ENCODE measurements at places on chromosomes 2 and 18.
A peak's percentile ranks its signal among the peaks of the same experiment; 100 is the strongest.

DNA sequence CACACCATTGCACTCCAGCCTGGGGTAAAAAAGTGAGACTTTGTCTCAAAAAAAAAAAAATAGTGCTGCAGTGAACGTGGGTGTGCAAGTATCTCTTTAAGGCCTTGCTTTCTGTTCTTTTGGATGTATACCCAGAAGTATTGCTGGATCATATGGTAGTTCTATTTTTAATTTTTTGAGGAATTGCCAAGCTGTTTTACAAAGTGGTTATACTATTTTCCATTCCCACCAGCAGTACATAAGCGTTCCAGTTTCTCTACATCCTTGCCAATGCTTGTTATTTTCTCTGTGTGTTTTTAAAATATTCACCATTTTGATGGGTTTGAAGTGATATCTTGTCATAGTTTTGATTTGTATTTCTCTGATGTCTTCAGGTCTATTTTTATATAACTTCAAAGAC is 13.1 kb downstream of the ARMC9 start:
- peaks cover 3% of the 10 kb centered on the region for H3K36me3 ChIP-seq
- H3K27me3 ChIP-seq = no peaks in the 10 kb centered on the region
- no peaks in the 10 kb centered on the region for H3K4me1 ChIP-seq
- no peak overlapping the region for H3K27ac ChIP-seq
- no peak overlapping the region for H3K4me3 ChIP-seq
- DNase-seq = no peak

DNA sequence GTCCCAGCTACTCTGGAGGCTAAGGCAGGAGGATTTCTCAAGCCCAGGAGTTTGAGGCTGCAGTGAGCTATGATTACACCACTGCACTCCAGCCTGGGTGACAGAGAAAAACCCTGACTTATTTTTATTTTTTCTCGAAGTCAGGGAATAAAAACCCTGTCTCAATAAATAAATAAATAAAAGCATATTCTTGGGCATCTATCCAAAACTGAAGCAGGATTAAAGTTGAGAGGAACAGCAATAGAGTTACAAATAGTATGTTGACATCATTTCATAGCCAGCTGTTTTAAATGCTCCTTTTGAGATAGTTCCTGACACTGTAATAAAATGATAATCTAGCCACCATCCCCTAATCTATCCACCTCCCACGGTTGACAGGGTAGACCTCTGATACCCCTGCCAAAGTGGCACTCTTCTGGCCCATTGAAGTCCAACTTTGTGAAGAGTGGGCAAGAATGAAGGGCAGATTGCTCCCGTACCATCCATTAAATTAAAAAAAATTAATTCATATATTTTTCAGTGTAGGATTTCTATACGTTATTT is 42.3 kb upstream of the LPIN2 start:
- DNase-seq = no peak
- H3K36me3 ChIP-seq = peaks cover 9% of the 10 kb centered on the region
- peaks cover 35% of the 10 kb centered on the region for H3K4me1 ChIP-seq
- no peak overlapping the region for H3K4me3 ChIP-seq

DNA sequence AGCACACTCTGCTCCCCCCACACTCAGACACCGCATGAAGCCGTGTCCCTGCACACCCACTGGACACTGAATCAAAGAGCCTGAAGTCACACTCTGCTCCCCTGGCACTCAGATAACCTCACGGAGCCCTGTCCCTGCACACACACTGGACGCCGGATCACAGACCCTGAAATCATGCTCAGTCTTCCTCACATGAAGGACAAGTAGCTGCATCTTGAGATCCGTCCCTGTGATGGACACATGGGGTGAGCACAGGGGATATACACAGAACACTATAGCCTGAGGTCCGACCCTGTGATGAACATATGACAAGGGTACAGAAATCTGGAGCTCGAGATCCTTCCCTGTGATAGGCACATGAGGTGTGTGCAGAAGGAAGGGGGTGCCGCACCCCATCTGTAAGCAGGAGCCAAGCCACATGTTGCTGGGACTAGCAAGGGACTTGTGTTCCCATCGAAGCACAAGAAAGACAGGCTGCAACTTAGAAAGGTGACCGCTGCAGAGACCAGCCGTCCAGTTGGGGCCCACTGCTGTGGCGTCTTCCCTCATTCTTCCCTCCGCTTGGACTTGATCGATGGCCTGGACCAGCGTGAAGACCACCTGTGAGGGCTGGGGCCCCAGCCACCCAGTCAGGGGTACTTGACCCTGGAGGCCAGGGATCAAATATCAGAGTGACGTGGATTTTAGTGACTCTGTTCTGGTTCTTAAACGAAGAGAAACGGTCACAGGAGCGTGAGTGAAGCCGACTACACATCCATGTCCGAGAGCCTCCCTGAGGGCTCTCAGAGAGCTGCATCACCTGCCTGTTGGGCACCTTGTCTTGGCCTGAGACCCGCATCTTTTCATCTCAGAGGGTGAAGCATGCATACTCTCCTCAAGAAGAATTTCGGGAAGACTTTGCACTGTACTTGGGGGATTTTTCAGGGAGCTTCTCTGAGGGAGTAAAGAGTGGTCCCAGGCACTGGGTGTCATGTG is 391.7 kb upstream of the SALL3 start:
- no peak overlapping the region for H3K27ac ChIP-seq
- no peaks in the 10 kb centered on the region for H3K27me3 ChIP-seq
- DNase-seq = no peak
- H3K4me3 ChIP-seq = no peak overlapping the region
- no peaks in the 10 kb centered on the region for H3K4me1 ChIP-seq

DNA sequence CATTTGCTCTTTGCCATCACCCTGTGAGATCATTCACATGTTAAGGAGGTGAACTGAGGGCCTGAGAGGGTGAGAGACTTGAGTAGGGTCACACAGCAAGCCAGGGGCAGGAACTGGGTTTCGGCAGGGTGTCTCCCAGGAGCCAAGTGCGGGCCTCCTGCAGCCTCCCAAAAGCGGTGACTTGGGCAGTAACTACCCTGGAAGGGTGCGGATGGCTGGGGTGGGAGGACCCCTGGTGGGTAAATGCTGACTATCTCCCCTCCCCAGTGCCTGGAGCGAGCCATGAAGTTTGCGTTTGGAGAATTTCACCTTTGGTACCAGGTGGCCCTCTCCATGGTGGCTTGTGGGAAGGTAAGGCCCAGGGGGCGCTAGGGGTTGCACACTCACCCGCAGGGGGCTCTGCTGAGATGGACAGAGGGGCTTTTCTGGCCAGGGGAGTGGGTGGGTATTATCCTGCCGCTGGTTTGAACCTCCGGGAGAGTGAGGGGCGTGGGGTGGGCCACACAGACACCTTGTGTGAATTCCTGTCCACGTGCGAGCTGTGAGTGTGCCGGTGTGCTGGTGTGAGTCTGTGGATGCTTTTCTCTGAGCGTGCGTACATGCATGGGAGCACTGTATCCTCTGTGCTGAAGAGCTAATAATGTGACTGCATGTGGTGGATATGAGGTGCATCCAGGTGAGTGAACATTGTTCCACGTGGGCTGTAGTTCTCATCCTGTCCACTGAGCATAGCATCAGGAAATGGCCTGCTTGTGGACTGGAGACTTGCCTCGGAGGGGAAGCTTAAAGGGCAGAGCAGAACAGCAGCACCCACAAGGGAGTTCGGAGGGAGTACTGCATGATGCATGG is 91.0 kb upstream of the MCFD2 start:
- no peaks in the 10 kb centered on the region for H3K27me3 ChIP-seq
- H3K27ac ChIP-seq = peak overlapping the region; percentile 35
- peaks cover 5% of the 10 kb centered on the region for H3K4me1 ChIP-seq
- peaks cover 20% of the 10 kb centered on the region for H3K36me3 ChIP-seq
- no peak overlapping the region for H3K4me3 ChIP-seq

DNA sequence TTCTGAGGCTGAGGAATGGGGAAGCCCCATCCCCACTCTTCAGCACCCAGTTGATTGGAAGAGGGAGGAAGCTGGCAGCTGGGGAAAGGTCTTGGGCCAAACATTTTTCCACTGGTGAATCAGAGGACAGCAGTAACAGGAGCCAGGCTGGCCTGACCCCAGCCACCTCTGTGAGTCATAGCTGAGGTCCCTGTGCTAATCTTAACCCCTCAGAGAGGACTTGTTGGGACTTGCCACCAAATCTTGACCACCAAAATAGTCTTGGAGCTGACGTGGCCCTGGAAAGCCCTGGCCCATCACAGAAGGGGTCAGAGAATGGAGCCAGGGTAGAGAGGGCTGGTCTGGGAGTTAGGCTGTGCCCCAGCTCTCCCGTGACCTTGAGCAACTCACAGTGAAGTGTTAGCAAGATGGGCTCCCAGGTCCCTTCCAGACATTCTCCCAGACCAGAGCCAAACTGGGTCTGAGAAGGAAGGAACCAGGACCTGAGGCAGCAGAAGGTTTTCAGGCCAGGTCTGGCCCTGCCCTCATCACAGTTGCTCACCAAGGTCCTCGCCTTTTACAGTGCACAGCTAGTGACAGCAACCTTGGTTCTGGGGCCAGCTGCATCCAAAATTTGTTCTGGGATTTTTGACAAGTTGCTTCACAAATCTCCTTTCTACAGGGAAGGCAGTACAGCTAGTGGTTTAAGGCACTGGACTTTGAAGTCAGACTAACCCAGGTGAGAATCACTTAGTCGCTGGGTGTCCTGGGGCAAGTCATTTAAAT is 266.6 kb downstream of the CYP26B1 start:
- peaks cover 19% of the 10 kb centered on the region for H3K27me3 ChIP-seq
- no peak overlapping the region for H3K27ac ChIP-seq
- H3K36me3 ChIP-seq = no peaks in the 10 kb centered on the region
- no peak overlapping the region for H3K4me3 ChIP-seq

DNA sequence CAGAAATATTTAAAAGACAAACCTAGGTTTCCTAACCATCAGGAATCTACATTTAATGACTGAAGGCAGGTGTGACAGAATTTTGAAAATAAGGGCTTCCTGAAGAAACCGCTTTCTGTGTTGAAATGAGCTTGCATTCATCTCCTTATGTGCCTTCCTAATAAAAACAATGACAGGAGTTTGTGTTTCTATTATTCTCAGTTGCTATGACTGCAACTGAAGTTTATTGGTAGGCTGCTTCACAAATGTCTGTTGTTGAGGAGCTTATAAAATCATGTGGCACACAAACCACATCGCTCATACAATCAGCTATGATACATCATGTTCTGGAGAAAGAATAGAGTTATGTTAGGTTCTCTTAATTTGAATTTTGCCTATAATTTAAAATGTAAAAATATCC is 362.7 kb upstream of the SLC8A1 start:
- H3K27ac ChIP-seq = no peak overlapping the region
- no peaks in the 10 kb centered on the region for H3K27me3 ChIP-seq
- no peak for DNase-seq
- no peaks in the 10 kb centered on the region for H3K4me1 ChIP-seq

- H3K27ac ChIP-seq = no peak overlapping the region
- H3K36me3 ChIP-seq = peaks cover under 1% of the 10 kb centered on the region
- H3K27me3 ChIP-seq = peaks cover 31% of the 10 kb centered on the region
- peaks cover 7% of the 10 kb centered on the region for H3K4me1 ChIP-seq
- DNase-seq = no peak
Observed at GRCh38 chr18:76353046-76353445, 142.0 kb downstream of the ZNF516 start.

- H3K27me3 ChIP-seq = peaks cover 19% of the 10 kb centered on the region
- H3K36me3 ChIP-seq = no peaks in the 10 kb centered on the region
- DNase-seq = no peak
- no peaks in the 10 kb centered on the region for H3K4me1 ChIP-seq
- H3K4me3 ChIP-seq = no peak overlapping the region
- no peak overlapping the region for H3K27ac ChIP-seq
Observed at GRCh38 chr2:177817300-177817699, 255.3 kb downstream of the PDE11A start.

DNA sequence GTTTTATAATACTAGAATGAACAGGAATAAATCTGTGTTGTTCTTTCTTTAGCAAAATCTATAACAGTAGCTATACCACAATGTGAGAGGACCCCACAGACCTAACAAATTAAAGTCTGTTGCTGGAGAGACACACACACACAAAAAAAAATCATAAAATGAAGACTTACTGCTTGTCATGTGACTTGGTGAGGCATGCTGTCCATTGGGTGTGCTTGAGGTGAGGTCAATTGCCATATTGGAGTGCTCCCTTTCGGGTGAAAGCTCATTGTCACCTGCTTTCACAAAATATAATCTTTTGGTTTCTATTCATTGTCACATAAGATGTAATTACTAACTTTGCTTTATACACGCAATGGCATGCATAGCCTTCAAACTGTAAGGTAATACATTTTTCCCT is 3.9 kb downstream of the IKZF2 start:
- peak overlapping the region; percentile 87 for H3K4me3 ChIP-seq
- DNase-seq = no peak
- peaks cover 25% of the 10 kb centered on the region for H3K27me3 ChIP-seq
- H3K4me1 ChIP-seq = peaks cover 29% of the 10 kb centered on the region

DNA sequence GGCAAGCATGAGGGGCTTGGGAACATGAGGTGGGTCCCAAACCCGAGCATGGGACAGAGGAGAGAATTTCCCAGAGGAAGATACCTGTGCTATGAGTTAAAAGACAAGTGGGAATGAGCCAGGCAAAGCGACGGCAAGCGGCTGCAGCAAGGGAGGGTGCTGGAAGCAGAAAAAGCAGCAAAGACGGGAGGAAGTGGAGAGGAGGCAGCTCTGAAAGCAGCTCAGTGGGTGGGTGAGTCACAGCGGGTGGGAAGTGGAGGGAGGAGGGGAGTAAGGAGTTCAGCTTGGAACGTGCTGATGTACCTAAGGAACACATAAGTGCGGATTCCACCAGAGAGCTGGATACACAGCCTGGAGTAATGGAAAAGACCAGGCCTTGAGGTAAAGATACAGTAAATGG is 41.4 kb downstream of the THUMPD2 start:
- H3K27me3 ChIP-seq = no peaks in the 10 kb centered on the region
- no peak overlapping the region for H3K27ac ChIP-seq
- no peak for DNase-seq
- H3K4me1 ChIP-seq = peaks cover 9% of the 10 kb centered on the region

DNA sequence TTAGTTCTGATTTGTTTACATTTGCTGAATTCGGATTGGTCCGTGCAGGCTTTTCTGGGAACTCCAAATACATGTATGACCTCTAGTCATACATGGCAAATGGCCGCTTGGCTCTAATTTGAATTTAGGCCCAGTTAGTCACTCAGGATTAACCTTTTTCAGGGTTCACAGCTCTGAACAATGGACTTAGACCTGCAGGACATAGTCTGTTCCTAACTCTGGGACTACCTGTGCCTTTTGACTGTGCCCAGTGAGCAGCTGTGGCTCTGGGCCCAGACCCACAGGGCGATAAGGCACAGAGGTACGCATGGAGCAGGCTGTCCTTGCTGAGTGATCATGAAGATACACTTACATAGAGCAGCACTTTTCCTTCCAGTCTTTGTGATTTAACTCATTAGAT is 28.5 kb downstream of the IL37 start:
- no peaks in the 10 kb centered on the region for H3K36me3 ChIP-seq
- H3K27me3 ChIP-seq = no peaks in the 10 kb centered on the region
- H3K4me3 ChIP-seq = no peak overlapping the region
- DNase-seq = no peak

- no peak overlapping the region for H3K4me3 ChIP-seq
- no peaks in the 10 kb centered on the region for H3K27me3 ChIP-seq
- H3K4me1 ChIP-seq = no peaks in the 10 kb centered on the region
- peaks cover 4% of the 10 kb centered on the region for H3K36me3 ChIP-seq
- peak overlapping the region; percentile 16 for H3K27ac ChIP-seq
- no peak for DNase-seq
Observed at GRCh38 chr2:174841936-174842335, 77.7 kb upstream of the CHRNA1 start.

GRCh38 chr18:48732767-48733424 is 194.1 kb downstream of the CTIF start:
- H3K4me1 ChIP-seq = no peaks in the 10 kb centered on the region
- H3K36me3 ChIP-seq = no peaks in the 10 kb centered on the region
- H3K4me3 ChIP-seq = no peak overlapping the region
- no peak overlapping the region for H3K27ac ChIP-seq
- DNase-seq = no peak
